Lung (tissue), 17 donors: ENCODE measurements at places on chromosomes 4 and X. TPM values are rescaled to one million over a fixed set of nuclear protein-coding genes. Genes with fewer than 3 reads are reported as not detected.

Gene KCNIP4
- polyA plus RNA-seq: not detected

Gene CLGN
- 0.87 TPM for polyA plus RNA-seq

Gene FGF5
- not detected for polyA plus RNA-seq

Gene CSAG2
- not detected for polyA plus RNA-seq

Gene HAND2
- polyA plus RNA-seq: 0.28 TPM

Gene AKAP14
- polyA plus RNA-seq: 10.4 TPM

Gene RS1
- 3.5 TPM for polyA plus RNA-seq

Gene PRDM8
- 1.3 TPM for polyA plus RNA-seq

Gene ASMT
- 0.37 TPM for polyA plus RNA-seq

Gene EDNRA
- polyA plus RNA-seq: 4.0 TPM

GRCh38 chrX:72255445-72255844 is 16.6 kb upstream of the ERCC6L start:
- no peaks in the 10 kb centered on the region for H3K36me3 ChIP-seq
- peak; percentile 44 for DNase-seq
- peaks cover 2% of the 10 kb centered on the region for H3K27me3 ChIP-seq
- no peak overlapping the region for H3K4me3 ChIP-seq
- H3K4me1 ChIP-seq: no peaks in the 10 kb centered on the region

GRCh38 chr4:10731690-10732089 is 47.1 kb upstream of the CLNK start:
- no peak for DNase-seq
- no peaks in the 10 kb centered on the region for H3K36me3 ChIP-seq
- H3K4me1 ChIP-seq: no peaks in the 10 kb centered on the region
- H3K27me3 ChIP-seq: no peaks in the 10 kb centered on the region
- H3K4me3 ChIP-seq: no peak overlapping the region
- no peak overlapping the region for H3K27ac ChIP-seq

- no peak for DNase-seq
- H3K27me3 ChIP-seq: no peaks in the 10 kb centered on the region
- H3K36me3 ChIP-seq: no peaks in the 10 kb centered on the region
- H3K27ac ChIP-seq: no peak overlapping the region
Observed at GRCh38 chr4:56688094-56688647, 7.1 kb upstream of the HOPX start.

DNA sequence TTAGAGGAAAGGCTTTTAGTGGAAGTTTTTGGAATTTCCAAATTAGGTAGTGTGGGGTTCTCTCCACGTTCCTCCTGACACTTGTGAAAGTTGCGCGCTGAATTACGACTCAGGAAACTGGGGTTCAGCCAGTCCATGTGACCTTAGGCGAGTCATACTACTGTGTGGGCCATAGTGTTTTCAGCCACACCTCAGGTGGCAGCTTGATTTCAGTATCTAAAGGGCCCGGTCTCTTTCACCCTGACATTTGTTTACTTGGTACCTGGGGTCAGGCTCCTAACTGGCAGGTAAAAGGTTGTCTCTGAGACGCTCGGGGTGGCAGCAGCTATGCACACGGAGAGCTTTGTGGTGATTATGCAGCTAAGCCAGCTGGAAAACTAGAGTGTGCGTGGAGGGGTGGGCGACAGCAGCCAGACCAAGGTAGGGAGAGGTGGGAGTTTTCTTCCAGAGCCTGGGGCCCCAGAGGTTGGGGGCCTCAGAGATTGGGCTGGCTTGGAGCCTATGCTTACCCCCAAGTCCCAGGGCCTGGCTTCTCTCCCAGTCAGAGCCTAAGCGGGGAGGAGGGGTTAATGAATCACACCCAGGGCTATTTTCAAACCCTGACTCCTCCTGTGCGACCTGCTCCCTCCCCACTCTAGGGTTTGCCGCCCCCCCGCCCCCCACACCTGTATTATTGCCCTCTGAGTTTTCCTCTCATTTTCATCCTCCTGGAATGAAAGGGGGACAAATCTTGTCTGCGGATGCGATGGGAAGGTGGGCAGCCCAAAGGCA is 47.2 kb downstream of the STARD8 start:
- peak overlapping the region; percentile 35 for H3K4me3 ChIP-seq
- no peaks in the 10 kb centered on the region for H3K36me3 ChIP-seq
- peak overlapping the region; percentile 49 for H3K27ac ChIP-seq
- H3K27me3 ChIP-seq: no peaks in the 10 kb centered on the region
- DNase-seq: no peak

GRCh38 chr4:121200795-121201472 is 36.8 kb upstream of the TNIP3 start:
- no peak for DNase-seq
- no peak overlapping the region for H3K27ac ChIP-seq
- no peak overlapping the region for H3K4me3 ChIP-seq
- peaks cover 10% of the 10 kb centered on the region for H3K4me1 ChIP-seq
- H3K36me3 ChIP-seq: no peaks in the 10 kb centered on the region

GRCh38 chr4:69617083-69617694 is 22.3 kb downstream of the UGT2A2 start:
- no peak overlapping the region for H3K27ac ChIP-seq
- H3K4me1 ChIP-seq: no peaks in the 10 kb centered on the region
- H3K4me3 ChIP-seq: no peak overlapping the region
- no peaks in the 10 kb centered on the region for H3K36me3 ChIP-seq
- DNase-seq: peak; percentile 72

DNA sequence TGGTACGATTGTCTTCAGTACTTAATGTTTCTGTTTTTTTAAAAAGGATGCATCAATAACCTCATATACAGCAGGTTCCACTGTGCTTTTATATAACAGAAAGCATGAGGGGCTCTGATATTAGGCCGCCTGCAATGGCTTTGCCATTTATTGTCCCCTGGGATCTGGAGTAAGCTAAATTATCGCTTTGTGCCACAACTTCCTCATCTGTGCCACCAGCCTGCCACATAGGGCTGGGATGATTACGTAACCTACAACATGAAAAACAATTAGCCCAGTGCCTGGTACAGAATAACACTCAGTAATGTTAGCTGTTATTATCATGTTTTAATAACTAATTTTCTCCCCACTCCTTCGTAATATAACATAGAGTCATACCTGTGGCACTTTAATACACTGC is 65.5 kb upstream of the TRIM2 start:
- no peak for DNase-seq
- H3K36me3 ChIP-seq: no peaks in the 10 kb centered on the region
- peaks cover 7% of the 10 kb centered on the region for H3K4me1 ChIP-seq
- H3K27me3 ChIP-seq: no peaks in the 10 kb centered on the region

- H3K4me3 ChIP-seq: peak overlapping the region; percentile 30
- no peaks in the 10 kb centered on the region for H3K36me3 ChIP-seq
- peaks cover 29% of the 10 kb centered on the region for H3K27me3 ChIP-seq
Observed at GRCh38 chrX:132489578-132490419, 961 bp upstream of the MBNL3 start.

GRCh38 chr4:144614850-144615585 is 30.9 kb upstream of the HHIP start:
- H3K36me3 ChIP-seq: no peaks in the 10 kb centered on the region
- no peak overlapping the region for H3K27ac ChIP-seq
- no peak for DNase-seq
- H3K4me1 ChIP-seq: no peaks in the 10 kb centered on the region

DNA sequence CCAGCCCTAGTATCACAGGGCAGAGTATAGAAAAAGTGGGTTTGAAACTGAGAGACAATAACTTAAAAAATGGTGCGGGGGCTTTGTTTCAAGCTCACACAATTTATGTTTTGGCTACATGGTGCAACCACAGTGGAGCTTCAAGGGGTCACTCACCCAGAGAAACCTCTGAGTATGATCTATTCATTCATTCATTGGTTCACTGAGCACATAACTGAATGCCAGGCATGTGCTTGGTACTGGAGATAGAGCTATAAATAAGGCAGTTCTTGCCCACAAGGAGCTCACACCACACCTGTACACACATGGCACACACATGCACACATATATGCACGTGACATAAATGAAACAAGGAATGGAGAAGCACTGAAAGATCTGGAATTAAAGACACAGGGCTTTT is 171.4 kb downstream of the NHS start:
- H3K4me1 ChIP-seq: no peaks in the 10 kb centered on the region
- no peak for DNase-seq
- H3K27me3 ChIP-seq: peaks cover 50% of the 10 kb centered on the region
- no peak overlapping the region for H3K4me3 ChIP-seq
- H3K27ac ChIP-seq: no peak overlapping the region

- no peak for DNase-seq
- H3K4me3 ChIP-seq: no peak overlapping the region
- no peaks in the 10 kb centered on the region for H3K4me1 ChIP-seq
- no peak overlapping the region for H3K27ac ChIP-seq
Observed at GRCh38 chr4:75069493-75070074, 136.7 kb downstream of the PARM1 start.

DNA sequence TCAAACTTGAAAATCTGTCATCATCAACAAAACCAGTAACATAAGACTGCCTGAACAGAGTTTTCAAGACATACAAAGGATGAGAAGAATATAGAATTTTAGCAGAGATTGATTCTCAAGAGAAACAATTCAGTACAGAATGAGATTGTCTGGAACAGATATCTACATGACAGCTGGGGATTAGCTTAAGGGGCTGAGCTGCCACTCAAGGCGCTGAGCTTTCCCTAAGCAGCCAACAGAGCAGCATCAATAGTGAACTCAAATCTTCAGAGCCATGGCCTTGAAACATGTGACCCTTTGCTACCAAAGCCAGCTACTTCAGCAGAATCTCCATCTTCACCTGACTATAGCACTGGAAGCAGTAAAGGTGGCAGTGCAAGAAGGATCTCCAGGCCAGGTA is 24.3 kb upstream of the PCDH10 start:
- no peak overlapping the region for H3K27ac ChIP-seq
- no peaks in the 10 kb centered on the region for H3K27me3 ChIP-seq
- DNase-seq: no peak
- H3K4me3 ChIP-seq: peak overlapping the region; percentile 21
- H3K36me3 ChIP-seq: no peaks in the 10 kb centered on the region

- H3K27me3 ChIP-seq: no peaks in the 10 kb centered on the region
- no peak for DNase-seq
- no peak overlapping the region for H3K27ac ChIP-seq
- peaks cover 3% of the 10 kb centered on the region for H3K36me3 ChIP-seq
- H3K4me3 ChIP-seq: no peak overlapping the region
- H3K4me1 ChIP-seq: no peaks in the 10 kb centered on the region
Observed at GRCh38 chr4:5650040-5650439, 58.3 kb downstream of the EVC2 start.

DNA sequence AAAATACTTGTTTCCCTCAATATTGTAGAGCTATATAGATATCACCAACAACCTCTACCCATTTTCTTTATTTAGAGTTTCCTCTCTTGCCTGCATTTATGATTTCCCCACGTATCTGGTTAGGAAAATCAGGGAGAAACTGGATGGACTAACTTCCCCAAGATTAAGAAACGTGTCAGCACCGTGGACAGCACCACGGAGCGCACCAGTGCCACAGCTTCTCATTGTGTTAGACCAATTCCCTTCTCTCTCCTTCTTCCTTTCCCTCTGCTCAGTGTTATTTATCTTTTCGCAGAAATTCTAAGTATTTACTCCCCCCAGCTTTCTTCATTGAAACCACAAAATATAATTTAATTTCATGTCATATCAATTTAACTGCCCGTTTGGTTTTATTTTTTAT is 568.6 kb upstream of the BOD1L1 start:
- H3K36me3 ChIP-seq: no peaks in the 10 kb centered on the region
- no peaks in the 10 kb centered on the region for H3K4me1 ChIP-seq
- H3K27ac ChIP-seq: no peak overlapping the region
- no peaks in the 10 kb centered on the region for H3K27me3 ChIP-seq

GRCh38 chrX:1450361-1451161 is 2.1 kb downstream of the ASMTL start:
- H3K27ac ChIP-seq: no peak overlapping the region
- no peaks in the 10 kb centered on the region for H3K36me3 ChIP-seq
- H3K27me3 ChIP-seq: no peaks in the 10 kb centered on the region
- no peak for DNase-seq
- H3K4me3 ChIP-seq: no peak overlapping the region

DNA sequence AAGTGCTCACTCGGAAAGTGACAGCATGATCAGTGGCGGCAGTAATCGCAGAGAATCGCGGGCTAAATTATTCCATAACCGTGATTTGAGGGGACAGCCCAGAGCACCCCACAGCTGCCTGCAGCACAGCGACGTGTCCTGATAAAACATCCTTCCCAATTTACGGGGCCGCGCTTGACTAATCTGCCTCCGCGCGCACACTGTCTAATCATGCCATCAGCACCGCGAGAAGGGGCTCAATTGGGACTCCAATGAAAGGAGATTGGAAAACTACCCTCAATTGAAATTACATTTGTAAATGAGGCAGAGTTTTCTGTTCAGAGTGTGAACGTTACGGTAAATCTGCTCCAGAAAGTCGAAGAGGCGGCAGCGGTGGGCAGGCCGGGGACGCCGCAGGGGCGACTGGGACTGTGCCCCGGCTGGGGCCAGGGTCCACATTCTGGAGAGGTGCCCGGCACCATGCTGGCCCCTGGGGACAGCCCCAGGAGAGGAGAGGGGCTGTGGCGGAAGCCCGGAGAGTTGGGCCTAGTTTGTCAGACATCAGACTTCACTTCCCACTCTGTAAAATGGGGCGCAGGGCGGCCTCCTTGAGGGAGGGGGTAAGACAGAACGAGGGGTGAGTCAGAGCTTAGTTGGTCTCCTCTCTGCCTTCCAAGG is 107.7 kb downstream of the FAM53A start:
- H3K4me3 ChIP-seq: no peak overlapping the region
- H3K27ac ChIP-seq: no peak overlapping the region
- H3K36me3 ChIP-seq: no peaks in the 10 kb centered on the region

GRCh38 chr4:147396105-147396504 is 84.8 kb upstream of the EDNRA start:
- no peak overlapping the region for H3K27ac ChIP-seq
- H3K4me3 ChIP-seq: no peak overlapping the region
- no peaks in the 10 kb centered on the region for H3K36me3 ChIP-seq
- no peaks in the 10 kb centered on the region for H3K27me3 ChIP-seq
- no peak for DNase-seq
- H3K4me1 ChIP-seq: no peaks in the 10 kb centered on the region

- no peaks in the 10 kb centered on the region for H3K4me1 ChIP-seq
- DNase-seq: no peak
- no peaks in the 10 kb centered on the region for H3K36me3 ChIP-seq
- H3K4me3 ChIP-seq: no peak overlapping the region
- H3K27ac ChIP-seq: no peak overlapping the region
Observed at GRCh38 chrX:72100824-72101351, 30.8 kb downstream of the RTL5 start.

GRCh38 chr4:98151145-98151924 is 8.1 kb upstream of the STPG2 start:
- H3K36me3 ChIP-seq: no peaks in the 10 kb centered on the region
- no peaks in the 10 kb centered on the region for H3K27me3 ChIP-seq
- no peaks in the 10 kb centered on the region for H3K4me1 ChIP-seq
- no peak overlapping the region for H3K4me3 ChIP-seq

GRCh38 chrX:71989768-71990426 is 79.3 kb downstream of the NHSL2 start:
- no peak overlapping the region for H3K27ac ChIP-seq
- no peaks in the 10 kb centered on the region for H3K36me3 ChIP-seq
- H3K27me3 ChIP-seq: no peaks in the 10 kb centered on the region
- no peaks in the 10 kb centered on the region for H3K4me1 ChIP-seq

DNA sequence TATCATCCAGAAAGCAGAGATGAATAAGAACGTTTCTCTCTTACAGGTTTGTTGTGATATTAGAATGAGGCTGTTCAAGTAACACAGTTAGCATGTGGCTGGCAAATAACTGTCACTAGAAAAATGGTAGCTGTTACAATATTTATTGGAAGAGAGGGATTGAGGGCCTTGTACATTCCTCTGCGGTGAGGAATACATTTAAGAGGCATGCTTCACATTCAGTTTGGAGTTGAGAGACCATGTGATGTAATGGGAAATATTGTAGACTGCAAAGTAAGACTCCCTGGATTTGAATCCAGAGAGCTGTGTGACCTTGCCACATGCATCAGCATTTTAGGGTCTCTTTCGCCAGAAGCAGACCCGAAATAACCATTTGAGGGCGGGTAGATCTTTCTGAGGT is 104.8 kb upstream of the KIT start:
- no peak overlapping the region for H3K27ac ChIP-seq
- no peak for DNase-seq
- H3K4me1 ChIP-seq: no peaks in the 10 kb centered on the region
- no peaks in the 10 kb centered on the region for H3K36me3 ChIP-seq
